ENCODE measurements at places on chromosomes 16 and 17.

- DNase-seq = no peak
These were observed 11.3 kb downstream of the CPNE7 start for GRCh38 chr16:89586853-89587252.

DNA sequence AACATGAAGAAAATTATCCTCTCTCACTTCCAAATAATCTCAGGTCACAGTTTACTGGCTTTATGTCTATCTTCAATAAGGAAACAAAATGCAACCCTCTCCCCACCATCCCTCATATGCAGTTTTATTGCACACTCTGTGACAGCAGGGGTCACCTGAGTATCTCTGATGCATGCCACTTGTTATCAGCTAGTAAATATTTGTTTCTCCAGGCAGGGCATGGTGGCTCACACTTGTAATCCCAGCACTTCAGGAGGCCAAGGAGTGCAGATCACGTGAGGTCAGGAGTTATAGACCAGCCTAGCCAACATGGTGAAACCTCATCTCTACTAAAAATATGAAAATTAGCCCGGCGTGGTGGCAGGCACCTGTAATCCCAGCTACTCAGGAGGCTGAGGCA lies 61.1 kb downstream of the ADAMTS18 start:
- DNase-seq = no peak

DNA sequence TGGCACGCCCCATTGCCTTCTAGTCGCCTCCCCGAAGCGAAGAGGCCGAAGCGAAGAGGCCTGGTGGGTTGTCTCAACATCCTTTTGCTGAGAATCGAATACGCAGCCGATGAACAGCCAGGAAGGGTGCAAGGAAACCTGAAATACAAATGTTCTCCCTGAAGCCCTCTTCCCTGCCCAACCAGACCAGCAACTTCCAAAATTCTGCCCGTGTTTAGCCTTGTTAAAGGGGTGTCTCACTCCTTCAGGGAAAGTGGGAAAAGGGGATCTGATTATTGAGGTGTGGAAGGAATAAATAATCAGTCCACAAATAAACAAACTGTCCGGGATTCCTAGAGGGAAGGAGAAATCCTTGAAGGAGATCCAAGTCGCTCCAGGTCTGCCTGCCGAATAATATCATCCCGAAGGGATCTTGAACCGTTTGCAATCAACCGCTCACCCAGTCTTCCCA lies 1.4 kb upstream of the FOXC2 start:
- no peak for DNase-seq

DNA sequence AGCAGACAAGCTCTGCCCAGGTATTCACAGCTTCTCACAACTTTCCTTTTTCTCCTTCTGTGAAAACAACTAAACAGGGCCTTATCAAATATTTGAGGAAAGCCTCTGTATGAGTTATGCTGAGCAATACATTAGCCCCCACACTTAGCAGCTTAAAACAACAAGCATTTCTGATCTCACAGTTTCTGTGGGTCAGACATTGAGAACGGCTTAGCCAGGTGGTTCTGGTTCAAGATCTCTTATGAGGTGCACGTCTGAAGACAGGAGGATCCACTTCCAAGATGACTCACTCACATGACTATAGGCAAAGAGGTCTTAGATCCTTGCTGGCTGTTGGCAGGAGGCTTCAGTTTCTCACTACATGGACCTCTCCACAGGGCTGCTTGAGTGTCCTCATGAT lies 181.4 kb upstream of the WSCD1 start:
- DNase-seq = no peak

GRCh38 chr17:74860872-74861661 lies 1.4 kb upstream of the GRIN2C start:
- peak; percentile 62 for DNase-seq

DNA sequence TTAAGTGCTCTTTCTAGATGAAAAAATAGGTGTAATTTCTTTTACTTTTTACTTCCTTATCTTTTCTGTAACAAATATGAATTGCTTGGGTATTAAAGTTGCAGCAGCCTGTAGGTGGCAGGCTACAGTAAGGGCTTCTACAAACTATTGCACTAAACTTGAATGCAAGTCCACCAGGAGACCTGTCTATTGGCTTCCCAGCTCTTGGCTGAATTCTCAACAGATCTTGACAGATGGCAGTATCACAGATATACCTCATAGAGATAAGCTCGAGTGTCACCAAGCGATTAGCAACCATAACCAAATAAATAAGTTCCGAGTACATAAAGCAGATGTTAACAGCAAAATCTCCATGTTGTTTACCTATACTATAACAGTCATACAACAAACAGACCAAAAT lies 5.9 kb downstream of the BBS2 start:
- no peak for DNase-seq

GRCh38 chr17:60060474-60060873 lies 18.2 kb downstream of the HEATR6 start:
- DNase-seq = no peak

- DNase-seq = no peak
These were observed 66.5 kb upstream of the LGALS9 start for GRCh38 chr17:27564463-27564862.

DNA sequence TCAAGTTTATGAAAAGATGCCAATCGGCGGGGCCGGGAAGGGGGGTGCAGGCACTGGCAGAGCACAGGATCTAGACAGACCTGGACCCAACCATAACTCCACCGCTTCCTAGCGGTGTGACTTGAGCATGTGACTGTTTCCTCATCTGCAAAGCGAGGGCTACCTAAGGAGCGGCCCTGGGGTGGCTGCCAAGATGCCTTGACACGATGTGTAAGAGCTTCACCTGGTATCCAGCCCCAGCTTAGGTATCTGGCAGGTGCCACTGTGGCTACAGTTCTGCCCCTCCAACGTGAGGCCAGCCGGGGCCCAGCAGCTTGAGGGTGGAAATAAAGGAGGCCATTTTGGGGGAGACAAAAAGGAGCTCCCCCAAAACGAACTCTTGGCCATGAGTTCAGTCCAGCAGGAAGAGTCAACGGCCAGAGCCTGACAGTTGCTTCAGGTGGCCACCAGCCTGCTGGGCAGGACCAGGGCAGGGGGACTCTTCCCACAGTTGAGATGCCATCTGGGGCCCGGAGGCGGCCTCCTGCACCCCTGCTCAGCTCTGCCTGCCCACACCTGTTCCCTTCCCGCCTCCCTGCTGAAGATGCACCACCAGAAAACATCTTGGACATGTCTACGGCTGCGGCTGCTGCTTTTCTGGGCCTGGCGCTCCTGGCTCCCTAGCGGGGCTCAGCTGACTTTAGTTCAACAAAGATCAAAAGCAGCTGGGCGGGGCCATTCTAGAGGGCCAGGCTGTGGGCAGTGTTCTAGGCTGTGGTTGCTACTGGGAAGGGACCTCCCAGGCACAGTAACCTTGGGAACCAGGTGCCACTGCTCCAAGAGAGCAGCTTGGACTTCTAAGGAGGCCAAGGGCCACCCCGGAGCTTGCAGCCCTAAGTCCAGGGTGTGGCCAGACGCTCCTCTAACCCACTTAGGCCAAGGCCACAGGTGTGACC lies 3.4 kb upstream of the MTSS2 start:
- DNase-seq = no peak

DNA sequence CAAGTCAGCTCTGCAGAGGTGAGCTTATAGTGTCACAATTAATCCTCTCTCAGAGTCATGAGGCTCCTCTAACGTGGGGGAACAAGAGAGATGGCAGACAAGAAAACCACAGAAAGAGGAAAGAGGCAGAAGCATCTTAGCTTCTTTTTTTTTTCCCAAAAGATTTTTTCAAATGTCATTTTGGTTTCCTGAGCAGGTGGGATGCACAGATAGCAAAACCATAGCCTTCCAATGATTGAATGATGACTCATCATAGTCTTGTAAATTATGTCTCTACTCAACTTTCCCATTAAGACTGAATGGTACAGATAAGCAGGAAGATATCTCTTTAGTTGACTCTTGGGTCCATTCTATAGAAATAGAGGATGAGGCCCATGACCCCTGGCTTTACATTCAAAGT lies 162.8 kb upstream of the ZFHX3 start:
- no peak for DNase-seq

DNA sequence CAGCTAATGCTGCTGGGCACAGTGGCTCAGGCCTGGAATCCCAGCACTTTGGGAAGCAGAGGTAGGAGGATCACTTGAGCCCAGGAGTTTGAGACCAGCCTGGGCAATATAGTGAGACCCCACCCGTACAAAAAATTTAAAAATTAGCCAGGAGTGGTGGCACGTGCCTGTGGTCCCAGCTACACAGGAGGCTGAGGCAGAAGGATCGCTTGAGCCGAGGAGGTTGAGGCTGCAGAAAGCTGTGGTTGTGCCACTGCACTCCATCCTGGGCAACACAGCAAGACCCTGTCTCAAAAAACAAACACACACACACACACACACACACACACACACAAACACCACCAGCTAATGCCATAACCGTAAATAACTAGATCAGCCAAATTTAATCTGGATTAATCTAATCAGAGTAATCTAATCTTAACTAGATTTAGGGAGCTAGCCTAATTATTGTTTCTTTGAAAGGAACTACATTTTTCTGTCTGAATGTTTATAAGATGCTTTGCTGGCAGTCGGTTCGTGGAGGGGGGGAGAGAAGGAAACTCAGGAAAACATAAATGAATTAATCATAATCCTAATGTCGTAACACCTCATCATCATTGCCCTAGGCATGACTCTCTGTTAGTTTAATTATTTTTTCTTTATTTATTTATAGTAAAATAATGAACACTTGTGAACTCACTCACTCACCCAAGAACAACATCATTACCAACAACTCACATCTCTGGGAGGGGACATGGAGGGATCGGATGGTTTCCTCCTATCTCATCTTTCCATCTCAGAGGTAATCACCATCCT lies 12.5 kb upstream of the RBBP6 start:
- DNase-seq = no peak

DNA sequence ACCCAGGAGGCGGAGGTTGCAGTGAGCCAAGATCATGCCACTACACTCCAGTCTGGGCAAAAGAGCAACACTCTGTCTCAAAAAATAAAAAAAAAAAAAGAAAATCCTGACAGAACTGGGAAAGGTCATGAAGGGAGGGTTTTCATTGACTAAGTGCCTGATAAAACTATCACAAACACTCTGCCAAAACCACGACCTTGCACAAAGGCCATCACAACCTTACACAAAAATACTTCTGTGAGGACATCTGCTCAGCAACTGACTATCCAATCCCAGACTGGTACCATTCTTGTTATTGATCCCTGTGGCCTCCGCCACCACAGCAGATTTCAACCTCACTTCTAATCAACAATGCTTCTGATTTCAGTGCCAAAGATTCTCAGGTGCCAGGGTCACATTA lies 40.1 kb downstream of the MPHOSPH6 start:
- no peak for DNase-seq

- no peak for DNase-seq
These were observed 29.8 kb upstream of the CRYBA1 start for GRCh38 chr17:29216856-29217255.
